DMS153 (cell line): ENCODE measurements at places on chromosomes 3 and 15.

- no peak for DNase-seq
Observed at GRCh38 chr3:72082186-72082715, 297.3 kb upstream of the PROK2 start.

DNA sequence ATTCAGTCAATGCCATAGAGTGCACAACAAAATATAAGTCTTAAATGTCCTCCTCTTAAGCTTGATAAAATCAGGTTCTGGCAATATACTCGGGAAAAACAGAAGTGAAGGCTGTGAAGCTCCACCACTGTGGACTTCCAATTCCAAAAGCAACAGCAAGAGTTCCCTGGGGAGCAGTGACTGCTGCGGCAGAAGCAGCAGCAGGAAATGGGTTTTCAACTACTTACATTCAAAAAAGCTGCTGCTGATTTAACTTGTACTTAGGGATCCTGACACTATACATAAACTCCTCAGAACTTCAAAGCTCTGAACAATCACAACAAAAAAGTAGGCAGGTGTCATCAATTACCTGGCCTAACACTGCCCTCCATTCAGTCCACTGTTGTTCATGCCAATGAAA lies 4.7 kb downstream of the CEP152 start:
- DNase-seq, result no peak

DNA sequence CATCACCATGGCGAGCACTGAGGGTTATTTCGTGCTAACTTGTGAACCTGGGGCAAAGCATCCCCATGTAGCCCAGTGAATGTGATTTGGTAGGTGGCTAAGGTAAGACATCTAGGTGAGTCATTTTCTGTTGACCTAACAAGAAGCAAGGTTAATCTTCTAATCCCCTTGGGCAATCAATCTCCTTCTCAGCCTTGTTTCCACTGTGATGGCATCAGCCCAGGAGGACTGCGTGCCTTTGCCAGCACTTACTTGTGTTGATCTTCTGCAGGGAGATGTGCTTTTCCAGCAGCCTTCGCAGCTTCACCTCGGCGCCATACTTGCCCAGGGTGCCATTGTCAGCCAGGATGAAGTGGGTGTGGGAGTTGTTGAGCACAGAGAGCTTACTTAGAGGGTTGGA lies 35.7 kb downstream of the TRPM1 start:
- DNase-seq, result no peak

GRCh38 chr3:111929484-111929883 lies 49.3 kb upstream of the ABHD10 start:
- no peak for DNase-seq

DNA sequence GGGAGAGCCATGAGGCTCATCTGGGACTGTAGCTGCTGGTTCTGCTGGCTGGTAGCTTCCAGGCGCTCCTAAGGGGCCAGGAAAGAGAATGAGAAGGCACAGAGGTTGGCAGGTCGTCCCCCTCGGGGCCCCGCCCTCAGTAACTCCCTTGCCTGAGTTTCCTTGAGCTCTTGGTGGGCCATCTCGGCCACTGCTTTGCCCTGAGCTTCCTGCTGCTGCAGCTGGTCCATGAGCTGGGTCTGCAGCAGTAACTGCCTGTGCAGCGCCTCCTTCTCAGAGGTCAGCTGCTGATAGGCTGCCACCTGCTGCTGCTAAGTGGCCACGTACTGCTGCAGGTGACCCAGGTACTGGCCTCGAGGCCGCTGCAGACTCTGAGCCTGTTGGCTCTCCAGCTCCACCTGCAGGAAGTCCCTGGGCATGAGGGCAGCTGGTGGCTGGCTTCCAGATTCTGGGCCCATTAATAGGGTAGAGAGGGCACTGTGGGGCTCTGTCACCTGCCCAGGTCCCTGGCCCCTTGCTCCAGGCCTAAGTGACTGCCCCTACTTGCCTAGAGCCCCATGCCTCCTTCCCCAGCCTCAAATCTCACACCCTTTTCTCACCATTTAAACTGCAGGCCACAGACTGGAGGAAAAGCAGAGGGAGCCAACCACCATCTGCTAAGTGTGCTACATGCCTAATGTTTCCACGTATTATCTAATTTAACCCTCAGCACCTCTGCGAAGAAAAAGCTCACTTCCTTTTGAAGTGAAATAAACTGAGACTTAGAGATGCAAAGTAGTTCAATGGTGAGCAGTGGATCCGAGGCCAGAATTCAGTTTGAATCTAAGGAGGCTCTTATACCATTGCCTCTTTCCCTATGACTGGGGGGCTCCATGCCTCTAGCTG lies 10.8 kb upstream of the VPS33B start:
- DNase-seq, result peak; percentile 61

- no peak for DNase-seq
Observed at GRCh38 chr15:80984856-80985255, 4.8 kb downstream of the MESD start.

DNA sequence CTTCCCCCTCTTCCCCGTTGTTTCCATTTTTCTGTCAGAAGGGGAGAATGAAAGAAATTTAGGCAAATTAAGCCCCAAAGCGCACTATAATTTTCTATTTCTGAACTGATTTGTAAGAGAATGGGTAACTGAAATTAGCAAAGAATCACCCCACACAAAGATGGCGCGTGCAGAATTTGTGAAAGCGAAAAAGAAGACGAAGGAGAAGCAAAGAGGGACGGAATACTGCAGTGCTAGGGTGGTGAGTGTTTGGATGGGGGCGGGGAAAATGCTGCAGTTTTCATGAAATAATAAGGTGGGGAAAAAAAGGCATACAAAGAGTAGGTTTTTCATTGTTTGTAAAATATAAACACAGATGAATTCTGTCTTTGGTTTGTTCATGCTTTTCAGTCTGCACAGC lies 4.6 kb upstream of the CTNNB1 start:
- DNase-seq, result no peak

DNA sequence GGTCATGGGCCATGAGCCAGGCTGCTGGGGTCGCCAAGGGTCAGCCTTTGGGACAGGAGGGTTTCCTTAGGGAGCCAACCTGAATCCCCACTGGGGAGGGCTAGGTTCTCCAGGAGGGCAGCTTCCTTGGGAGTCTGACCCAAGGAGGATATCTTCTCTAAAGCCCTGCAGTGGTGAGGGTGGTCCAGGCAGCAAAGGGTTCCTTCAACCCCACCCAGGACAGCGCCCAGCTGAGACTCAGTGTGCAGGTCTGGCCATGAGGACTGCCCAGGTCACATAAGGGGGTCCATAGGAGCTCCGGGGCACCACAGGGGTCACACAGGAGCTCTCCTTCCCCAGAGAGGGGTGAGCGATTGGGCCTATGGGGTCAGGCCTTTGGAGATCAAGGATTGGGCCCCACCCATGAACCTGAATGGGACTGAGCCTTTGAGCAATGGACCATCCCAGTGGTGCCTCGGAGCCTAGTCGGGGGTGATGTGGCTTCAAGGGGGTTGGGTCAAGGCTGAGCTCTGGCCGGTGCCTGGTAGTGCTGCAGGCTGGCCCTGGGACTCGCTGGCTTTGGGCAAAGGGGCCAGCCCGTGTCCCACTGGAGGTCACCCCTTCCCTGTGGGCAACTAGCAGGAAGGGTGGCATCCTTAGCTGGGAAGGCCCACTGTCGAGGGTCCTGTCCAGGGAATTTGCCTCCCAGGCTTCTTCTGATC lies 216.5 kb downstream of the SNRPN start:
- no peak for DNase-seq

- DNase-seq, result peak; percentile 26
Observed at GRCh38 chr3:16048435-16049318, 125.8 kb upstream of the GALNT15 start.

- no peak for DNase-seq
Observed at GRCh38 chr3:78878011-78878410, 889.8 kb downstream of the ROBO1 start.

DNA sequence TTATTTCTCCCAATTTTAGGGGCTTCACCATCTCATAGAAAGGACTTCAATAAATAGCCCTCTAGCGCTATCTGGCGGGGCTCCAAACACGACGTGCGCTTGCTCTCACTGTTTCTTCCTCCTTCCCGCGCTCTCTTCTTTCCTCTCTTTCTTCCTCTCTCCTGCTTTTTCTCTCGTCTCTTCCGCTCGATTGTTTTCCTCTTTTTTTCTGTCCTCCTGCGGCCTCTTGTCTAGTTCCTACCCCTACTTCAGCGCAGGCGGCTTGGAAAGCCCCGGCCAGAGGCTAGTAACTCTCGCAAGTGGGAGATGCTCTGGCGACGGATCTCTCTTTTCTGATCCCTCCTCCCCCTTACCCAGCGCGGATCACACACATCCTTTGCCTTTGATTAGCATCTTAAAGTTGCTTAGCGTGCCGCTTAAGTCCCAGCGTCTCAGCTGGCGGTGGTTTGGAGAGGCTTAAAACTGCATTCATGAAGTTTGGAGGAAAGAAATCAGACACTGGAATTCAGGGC lies 6.2 kb upstream of the MEIS2 start:
- DNase-seq, result no peak

GRCh38 chr15:52680041-52680391 lies 828 bp upstream of the ATOSA start:
- DNase-seq, result no peak

GRCh38 chr3:31235062-31235700 lies 297.5 kb upstream of the STT3B start:
- no peak for DNase-seq

DNA sequence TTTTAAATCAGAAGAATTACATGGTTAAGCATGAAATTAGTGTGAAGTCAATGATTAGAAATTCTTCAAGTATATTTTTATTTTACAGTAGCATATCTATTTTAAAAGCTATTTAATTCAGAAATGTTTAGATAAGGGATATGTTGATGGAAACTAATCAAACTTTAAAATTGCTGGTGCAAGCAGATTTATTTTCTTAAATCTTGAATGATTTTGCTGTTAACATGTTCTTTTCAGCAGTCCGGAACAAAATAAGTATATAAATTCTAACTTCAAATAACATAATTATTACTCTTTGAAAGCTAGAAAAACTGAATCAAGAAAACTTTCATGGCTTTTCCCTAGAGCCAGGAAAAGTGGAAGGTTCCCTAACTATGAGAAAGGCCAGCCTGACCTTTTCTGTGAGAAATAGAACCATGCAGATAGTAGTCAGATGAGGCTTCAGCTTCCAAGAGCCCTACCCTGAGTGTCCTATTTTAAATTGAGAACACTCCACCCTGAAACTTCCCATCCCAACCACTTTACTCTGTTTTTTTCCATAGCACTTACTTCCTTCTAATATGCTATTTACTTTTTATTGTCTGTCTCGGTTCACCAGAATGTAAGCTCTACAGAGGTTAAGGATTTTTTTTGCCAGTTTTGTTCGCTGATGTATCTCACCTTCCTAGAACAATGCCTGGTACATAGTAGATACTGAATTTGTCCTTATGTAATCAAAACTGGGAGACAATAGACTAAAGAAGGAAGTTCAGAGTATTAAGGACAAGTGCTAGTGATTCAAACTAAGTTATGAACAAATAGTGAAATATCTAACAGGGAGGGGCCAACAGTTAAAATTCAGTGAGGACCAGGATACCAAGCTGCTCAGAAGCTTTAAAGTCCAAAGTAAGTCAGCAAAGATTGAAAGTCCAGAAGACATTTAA lies 66.8 kb downstream of the CD200R1L start:
- DNase-seq, result peak; percentile 8

GRCh38 chr3:138438896-138439295 lies 4.5 kb downstream of the ESYT3 start:
- no peak for DNase-seq

DNA sequence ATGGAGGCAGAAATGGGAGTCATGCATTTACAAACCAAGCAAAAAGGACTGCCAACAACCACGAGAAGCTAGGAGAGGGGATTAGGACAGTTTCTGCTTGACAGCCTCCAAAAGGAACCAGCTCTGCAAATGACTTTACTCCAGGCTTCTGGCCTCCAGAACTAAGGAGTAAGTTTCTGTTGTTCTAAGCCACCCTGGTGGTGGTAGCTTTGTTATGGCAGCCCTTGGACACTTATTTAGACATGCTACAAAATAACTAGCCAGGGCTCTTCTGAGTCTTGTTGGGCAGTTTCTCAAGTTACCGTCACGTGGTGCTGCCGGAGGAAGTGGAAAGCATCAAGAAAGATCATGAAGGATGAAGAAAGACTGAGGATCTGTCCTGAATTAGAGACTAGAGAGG lies 386.5 kb downstream of the LRTM1 start:
- no peak for DNase-seq
